ENCODE measurements at places on chromosomes 11 and 22.
A peak's percentile ranks its signal among the peaks of the same experiment; 100 is the strongest.

- DNase-seq, result no peak
These were observed 334.8 kb downstream of the GUCY1A2 start for GRCh38 chr11:106683435-106683834.

DNA sequence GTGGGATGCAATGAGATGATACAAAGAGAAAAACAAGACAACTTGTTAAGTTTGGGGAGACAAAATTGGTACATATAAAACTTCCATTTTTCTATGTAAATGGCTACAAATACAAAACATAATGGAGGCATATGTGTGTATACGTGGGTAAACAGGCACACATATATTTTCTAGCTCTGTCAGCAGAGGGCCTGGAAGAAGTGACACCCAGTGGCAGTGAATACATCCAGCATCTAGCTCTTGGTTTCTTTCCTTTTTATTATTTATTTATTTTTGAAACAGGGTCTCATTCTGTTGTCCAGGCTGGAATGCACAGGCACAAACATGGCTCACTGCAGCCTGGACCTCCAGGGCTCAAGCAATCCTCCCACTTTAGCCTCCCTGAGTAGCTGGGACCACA lies 5.0 kb upstream of the RASL10A start:
- DNase-seq, result no peak

DNA sequence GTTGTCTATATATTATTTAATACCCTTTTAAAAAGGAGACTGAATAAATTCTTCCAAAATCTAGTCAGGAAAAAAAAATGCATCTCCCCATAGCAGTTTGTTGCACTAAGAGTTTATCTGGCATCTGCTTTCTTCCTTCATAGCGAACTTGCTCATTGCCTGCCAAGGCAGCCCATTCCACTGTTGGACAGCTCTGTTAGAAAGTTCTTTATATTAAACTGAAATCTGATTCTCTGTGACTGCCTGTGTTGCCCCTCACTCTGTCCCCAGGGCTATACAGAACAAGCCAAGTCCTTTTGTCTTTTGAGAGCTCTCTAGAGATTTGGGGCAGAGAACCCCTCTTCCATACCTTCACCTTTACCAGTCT lies 3.3 kb upstream of the CHRDL2 start:
- no peak for DNase-seq

GRCh38 chr22:17881366-17881765 lies 107.1 kb upstream of the BID start:
- DNase-seq, result no peak

DNA sequence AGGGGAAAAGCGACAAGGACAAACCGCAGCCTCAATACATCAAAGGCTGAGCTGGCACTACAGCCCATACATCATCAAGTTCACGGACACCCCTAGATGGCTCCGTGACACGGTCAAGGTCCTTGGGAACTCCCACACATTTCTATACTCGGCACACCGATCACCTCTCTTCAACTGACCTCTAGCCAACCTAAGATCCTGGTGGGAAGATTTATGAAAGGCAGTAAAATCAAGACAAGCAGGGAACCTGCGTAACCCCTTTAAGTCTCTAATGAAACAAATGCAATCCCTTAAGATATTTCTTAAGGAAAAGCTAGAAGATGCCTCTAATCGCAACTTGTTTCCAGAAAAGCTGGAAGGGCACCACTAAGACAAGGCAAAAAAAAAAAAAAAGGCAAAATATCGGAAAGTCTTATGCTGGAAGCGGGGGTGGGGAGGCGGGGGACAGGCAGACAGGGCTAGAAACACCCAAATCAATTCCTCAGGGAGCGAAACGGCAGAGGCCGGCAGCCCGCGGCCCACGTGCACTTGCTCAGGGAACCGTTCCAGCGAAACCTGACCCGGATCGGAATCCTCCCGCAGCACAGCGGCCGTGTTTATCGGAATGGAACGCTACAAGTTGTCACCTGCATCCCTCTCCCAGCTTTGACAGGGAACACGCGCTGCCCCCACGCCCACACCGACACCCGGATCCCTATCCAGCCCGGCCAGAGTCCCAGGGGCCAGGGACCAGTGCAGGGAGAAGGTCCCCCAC lies 1.4 kb downstream of the ARHGAP20 start:
- peak; percentile 28 for DNase-seq

- DNase-seq, result no peak
These were observed 28.7 kb downstream of the TMEM184B start for GRCh38 chr22:38244106-38244505.

DNA sequence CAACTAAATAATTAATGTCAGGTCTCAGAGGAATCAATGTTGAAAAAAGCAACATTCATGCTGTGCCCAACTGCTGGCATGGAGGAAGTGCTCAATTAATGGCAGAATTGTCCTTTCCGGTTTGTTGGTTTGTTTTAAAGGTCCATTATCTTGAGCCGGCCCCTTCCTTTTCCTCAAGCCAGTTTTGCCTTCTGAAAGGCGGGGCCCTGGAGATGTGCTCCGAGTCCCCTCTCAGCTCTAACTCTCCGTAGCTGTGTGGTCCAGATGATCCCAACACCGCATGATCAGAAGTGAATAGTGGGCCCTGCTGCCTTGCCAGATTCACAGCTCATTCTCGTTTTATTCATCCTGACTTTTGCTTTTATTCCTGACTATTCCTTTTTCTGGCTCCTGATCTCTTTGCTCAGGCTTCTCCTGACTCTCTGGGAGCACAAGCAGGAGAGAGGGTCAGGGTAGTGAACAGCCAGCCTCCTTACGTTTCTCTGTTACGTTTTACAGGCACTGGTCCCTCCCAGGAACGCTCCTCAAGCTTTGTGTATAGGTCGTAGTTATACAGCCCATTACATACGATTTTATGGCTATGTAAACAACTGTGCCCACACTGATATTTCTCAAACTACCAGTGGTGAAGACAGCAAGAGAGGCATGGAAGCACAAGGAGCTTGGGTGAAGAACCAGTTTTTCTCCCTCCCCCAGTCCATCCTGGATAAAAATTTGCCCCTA lies 265.9 kb downstream of the LARGE1 start:
- DNase-seq, result no peak

DNA sequence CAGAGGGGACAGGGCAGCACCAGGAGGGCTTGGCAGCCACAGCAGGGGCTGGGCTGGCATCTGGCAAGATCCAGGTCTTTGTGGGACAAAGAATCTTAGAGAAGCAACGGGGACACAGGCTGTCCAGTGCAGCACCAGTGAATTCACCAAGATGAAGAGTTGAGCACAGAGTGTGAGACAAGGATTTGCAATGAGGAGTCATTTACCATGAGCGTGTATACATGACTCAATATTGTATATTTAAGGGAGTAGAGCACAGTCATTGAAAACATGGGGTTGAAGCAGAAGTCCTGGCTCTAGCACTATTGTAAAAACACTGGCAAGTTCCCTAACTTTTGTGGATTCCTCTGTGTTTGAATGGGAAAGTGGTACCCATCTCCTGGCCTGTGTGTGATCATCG lies 3.5 kb downstream of the APOL1 start:
- DNase-seq, result no peak
